ENCODE measurements at places on chromosomes 11 and 22.

GRCh38 chr11:69384251-69385143 is 90.5 kb downstream of the MYEOV start:
- no peak for DNase-seq

- DNase-seq: no peak
These were observed 465.0 kb downstream of the GUCY1A2 start for GRCh38 chr11:106553304-106553703.

DNA sequence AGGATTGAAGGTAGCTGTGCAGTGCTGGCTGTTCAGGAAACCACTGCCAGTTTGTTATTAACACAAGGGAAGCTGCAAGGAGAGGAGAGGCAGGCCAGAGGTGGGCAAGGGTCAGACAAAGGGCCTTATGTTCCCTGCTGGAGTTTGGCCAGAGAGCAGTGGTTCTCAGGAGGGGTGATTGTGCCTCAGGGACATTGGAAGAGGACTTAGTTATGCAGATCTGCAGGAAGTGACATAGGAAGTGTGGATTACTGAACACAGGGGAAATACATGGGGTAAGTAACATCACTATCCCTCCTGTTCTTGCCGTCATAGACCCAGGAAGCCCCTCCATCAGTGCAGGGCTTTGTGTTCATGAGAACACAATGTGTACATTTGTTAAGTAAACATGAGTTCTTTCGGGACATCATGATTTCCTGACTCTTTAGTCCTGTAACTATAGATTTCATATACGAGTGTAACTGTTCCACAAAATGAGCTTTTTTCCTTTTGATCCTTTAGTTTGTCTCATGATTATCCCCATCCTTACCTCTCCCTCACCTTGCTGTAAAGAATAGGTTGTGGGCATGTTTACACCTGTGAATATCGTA is 5.9 kb downstream of the SRRD start:
- no peak for DNase-seq

DNA sequence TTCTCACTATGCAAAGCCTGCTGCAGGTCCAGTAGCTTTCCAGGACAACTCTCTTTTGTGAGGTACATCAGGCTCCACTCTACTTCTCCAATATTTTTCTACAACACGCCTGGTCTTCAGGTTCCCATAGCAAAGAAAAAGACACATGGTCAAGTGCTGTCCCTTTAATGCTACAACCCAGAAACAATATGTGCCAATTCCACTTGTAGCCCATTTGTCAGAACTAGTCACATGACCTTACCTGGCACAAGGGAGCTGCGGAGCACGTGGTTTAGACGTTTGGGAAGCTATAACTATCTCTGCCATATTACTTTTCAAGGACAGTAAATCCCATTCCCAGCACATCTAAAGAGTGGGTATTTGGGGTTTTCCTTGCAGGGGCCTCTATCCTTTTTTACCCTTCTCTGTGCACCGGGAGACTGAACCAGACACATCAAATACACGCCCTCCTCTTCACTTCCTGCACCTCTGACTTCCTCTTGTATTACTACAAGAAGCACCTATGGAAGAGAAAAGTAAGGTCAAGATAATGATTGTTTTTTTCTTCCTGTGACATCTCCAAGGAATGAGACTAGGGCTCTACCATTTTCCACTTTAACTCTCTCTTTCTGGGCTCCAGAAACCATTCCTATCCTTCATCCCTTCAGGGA is 237.6 kb downstream of the ETS1 start:
- no peak for DNase-seq

GRCh38 chr11:78203184-78203583 is 14.5 kb downstream of the USP35 start:
- DNase-seq: no peak

GRCh38 chr22:26985931-26986782 is 328.8 kb downstream of the MIAT start:
- no peak for DNase-seq

GRCh38 chr11:75263944-75264349 is 23.4 kb downstream of the TPBGL start:
- DNase-seq: no peak

DNA sequence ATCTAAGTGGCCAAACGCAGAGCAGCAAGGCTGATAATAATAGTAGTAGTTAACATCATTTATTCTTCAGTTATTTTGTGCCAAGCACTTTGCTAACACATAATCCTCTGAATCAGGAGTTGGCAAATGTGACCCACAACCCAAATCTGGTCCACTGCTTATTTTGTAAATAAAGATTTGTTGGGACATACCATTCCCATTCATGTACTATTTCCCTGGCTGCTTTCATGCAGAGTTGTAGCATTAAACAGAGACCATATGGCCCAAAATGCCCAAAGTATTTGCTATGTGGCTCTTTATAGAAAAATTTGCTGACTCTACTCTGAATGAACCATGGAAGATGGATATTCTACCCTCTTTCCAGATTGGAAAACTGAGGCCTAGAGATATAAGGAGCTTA is 50.3 kb downstream of the COMMD9 start:
- no peak for DNase-seq

GRCh38 chr11:73143126-73143838 is 1.2 kb upstream of the FCHSD2 start:
- no peak for DNase-seq
